CD4-positive, alpha-beta T cell treated with Interleukin-2 at 100 ng/mL for 4 hours (primary cell): ENCODE measurements at places on chromosomes 16 and 17.

- DNase-seq: no peak
Observed at GRCh38 chr17:64172510-64172909, 42.6 kb upstream of the ERN1 start.

- peak; percentile 49 for DNase-seq
Observed at GRCh38 chr16:75305364-75306098, 54.1 kb upstream of the BCAR1 start.

DNA sequence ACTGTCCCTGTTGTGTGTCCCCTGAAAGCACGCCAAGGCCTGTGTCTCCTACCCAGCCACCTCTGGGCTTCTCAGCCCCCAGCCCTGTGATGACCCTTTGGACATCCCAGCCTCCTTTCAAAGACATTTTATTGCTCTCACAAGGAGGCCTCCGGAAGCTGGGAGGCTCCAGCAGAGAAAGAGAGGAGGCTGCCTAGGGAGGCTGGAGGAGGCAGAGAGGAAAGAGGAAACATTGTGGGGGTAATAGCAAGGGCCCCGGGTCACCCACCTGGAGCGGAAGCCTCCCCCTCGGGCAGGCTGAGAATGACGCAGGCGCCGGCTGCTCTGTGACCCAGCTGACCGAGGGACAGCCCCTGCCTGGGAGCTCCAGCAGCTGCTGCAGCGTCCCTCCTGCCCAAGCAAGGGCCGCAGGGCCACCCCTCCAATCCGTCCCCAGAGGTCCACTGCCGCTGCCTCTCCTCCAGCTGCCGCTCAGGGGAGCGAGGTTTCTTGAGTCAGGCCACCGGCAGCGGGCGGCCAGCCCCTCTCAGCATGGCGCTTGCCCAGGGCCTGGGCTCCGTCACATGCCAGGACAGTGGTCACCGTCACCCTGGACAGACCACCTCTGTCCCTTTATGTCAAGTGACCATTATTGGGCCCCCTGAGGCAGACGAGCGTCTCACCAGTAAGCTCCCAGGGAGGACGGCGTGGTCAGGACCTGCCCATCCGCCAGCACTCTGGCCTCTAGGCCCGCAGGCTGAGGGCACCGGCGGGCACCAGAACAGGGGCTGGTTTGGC, 29.3 kb downstream of the ACTG1 start:
- no peak for DNase-seq

GRCh38 chr16:89094252-89094879, 714 bp downstream of the ACSF3 start:
- peak; percentile 16 for DNase-seq

DNA sequence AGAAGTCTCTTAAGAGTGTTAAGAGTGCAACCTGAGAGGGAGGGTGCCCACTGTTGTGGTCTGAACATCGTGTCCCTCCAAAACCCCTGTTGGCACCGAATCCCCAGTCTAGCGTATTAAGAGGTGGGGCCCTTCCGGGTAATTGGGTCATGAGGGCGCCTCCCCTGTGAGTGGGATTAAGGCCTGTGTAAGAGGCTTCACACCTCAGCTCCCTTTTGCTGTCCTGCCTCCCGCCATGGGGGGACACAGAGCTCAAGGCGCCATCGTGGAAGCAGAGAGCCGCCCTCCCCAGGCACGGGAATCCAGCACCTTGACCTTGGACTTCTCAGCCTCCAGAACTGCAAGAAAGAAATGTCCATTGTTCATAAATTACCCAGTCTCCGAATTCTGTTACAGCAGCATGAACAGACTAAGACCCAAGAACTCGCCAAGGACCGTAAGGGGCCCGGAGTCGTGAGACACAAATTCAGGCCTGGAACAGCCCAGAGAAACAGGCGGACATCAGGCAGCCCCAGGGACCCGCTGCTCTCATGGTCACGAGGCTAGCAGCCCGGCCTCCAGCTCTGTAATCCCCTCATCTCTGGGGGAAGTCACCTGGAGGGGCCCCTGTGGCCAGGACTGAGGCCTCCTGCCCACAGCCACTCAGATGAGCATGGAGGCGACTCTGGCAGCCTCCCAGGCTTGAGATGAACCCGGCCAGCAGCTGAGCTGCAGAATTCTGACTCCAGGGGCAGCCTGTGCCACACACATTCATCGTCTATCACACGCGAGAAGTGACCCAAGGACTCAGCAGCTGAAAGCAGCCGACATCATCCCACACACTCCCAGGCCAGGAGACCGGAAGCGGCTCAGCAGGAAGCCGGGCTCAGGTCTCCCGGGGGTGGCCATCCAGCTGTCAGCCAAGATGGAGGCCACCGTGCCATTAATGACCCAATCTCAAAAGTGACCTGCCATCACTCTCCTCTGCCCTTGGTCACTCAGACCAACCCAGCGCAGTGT, 12.8 kb upstream of the CHMP6 start:
- DNase-seq: no peak

GRCh38 chr17:44209786-44210341, 9.6 kb downstream of the UBTF start:
- peak; percentile 42 for DNase-seq

- no peak for DNase-seq
Observed at GRCh38 chr17:79412886-79413390, 197.9 kb downstream of the RBFOX3 start.

- DNase-seq: no peak
Observed at GRCh38 chr16:67907397-67908180, 14.5 kb downstream of the PSKH1 start.

GRCh38 chr17:4090898-4091297, 51.9 kb downstream of the ZZEF1 start:
- DNase-seq: no peak

GRCh38 chr16:2689968-2690801, 7.9 kb downstream of the KCTD5 start:
- DNase-seq: no peak

DNA sequence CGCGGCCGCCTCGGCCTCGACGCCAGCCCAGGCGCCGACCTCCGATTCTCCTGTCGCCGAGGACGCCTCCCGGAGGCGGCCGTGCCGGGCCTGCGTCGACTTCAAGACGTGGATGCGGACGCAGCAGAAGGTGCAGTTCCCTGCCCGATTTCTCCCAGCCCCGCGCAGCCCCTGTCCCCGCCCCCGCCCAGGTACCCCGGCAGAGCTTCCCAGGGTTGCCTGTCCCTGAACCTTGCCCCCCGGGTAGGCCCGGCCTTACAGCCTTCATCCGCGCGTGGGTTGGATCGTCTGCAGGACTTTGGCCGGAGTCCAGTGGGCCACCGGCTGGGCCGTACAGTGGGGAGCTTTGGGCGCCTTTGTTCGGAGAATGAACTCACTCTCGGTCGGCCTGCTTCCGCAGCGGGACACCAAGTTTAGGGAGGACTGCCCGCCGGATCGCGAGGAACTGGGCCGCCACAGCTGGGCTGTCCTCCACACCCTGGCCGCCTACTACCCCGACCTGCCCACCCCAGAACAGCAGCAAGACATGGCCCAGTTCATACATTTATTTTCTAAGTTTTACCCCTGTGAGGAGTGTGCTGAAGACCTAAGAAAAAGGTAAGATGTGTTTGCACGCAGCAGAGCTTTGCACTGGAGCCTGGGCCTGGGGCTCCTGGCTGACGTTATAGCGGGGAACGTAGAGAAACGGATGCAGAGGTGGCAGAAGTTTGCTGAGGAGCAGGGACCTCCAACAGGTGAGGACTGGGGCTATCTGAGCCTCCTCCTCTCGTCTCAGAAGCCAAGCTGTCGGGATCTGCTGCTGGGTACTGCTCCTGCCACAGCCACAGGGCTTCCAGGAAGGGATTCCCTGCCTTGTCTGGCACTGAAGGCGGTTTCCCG, 593 bp downstream of the GFER start:
- DNase-seq: no peak

DNA sequence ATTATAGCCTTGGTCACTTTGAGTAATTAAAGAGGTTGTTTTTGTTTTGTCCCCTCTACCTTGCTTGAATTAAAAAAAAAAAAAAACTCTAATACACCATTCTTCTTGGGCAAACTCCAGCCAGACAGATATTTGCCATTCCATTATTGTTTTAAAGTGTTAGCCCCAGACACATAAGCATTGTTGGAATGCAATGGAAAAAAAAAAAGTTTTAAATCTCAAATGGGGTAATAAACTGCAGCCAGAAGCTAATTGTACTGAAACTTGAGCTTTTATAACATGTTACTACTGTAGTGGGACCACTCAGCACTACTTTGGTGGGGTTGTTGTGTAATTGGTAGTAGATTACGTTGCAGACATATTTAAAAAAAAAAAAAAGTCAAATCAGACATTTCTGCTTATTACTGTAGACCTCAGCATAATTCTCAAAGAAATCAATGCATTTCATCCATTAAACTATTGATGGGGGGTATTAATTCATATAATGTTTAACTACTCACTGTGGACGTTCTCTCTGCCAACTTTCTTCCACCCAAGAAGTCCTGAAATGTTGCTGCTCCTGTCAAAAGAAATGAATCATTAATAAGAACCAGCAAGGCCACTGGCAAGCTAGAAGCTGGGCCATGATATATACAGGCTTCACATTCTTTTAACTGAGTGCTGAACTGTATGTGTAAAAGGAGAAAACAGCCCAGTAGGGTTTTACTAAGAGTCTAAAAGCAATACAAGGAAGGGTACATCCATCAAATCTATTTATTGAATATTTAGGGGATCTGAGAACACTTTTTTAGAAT, 626.6 kb upstream of the SOX9 start:
- DNase-seq: no peak

DNA sequence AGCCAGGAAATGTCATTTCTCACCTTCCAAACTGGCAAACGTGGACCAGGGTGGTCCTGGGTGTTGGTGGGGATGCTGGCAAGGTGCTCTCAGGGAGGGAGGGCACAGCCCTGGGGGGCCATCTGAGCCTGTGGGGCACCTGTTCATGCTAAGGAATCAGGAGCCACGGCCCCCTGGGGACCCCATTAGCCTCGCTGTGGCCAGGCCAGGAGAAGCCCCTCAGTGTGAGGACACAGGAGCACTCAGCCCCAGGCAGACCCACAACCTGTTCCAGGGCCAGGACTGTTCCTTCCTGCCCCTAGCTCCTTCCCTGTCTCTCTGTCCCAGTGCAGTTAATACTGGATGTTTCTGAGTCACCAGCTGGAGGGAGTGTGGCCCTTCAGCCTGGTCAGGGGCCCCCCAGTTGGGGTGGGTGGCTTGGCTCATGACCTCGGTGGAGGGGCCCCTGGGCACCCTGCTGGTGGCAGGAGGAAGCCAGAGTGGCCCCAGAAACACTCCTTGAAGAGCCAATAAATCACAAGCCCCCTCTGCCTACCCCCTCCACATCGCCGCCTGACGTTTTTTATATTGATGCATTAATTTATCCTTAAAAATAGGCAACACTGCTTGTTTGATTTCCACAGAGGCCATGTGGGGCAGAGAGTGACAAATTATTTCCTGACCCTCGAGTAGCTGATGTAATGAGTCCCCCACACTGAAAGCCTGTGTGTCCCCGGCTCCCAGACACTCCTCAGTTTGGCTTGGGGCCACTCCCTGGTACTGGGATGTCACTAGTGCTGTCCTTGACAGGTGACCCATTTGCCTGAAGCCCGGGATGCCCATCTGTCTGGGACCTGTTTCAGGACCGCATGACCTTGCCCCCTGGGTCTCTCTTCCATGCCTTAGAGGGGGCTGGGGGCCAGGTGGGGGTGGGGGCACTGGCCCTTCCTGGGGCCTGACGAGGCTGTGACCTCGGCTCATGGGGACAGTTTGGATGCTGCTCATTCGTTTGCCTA, 22.3 kb downstream of the ACTG1 start:
- no peak for DNase-seq

DNA sequence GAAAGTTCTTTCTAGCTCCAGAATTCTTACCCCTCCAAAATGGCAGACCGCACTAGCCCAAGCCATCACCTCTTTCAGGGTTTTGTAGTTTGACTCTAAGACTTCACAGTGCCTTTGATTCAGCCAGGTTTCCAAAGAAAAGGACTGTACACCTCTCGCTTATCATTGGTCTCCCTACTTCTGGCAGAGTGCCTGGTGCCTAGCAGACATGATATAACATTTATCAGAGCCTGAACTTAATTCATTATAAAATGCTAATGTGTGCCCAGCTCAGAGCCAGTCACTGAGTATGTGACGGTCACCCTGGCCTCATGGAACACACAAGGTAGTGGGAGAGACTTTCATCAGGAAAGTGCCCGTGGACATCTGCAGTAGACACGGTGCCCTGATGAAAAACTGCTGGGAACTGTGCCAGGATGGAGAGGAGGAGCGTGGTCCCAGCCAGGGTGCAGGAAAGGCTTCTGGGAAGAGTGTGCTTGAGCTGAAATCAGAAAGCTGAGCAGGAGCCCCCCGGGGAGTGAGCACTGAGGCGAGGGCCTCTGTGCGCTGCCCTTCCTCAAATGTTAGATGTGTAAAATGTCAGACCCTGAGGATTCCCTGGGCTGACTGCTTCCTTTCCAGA, 34.3 kb upstream of the LGALS9 start:
- DNase-seq: no peak

GRCh38 chr16:4087099-4087885, 28.9 kb downstream of the ADCY9 start:
- DNase-seq: no peak

DNA sequence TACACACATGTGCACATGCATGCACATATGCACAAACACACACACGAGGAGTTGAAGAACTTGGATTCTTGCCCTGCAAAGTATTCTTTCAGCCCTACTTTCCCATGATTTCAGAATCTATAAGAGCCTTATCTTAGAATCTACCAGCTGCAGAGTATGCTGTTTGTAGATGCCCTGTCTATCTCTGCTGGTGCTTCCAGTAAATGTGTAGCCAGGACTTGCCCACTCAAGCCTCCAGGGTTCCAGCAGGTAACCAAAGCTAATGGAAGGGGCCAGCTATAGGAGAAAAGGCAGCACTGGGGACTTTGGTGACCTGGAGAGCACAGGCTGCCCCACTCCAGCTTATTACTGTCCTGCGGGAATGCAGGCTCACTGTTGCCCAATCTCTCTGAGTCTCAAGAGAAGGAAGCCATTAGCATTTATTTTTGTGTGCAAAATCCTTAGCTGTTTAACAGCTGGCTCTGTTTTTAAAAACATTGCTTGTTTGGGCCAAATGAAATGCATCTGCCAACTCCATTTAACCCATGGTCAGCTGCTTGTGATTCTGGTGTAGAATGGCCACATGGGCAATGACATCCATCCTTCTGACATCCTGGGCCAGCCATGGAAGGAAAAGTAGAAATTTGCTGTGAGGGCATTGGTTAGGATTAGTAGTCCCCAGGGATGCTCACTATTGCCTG, 28.6 kb upstream of the XYLT1 start:
- DNase-seq: no peak

GRCh38 chr17:48209973-48210372, 102.4 kb downstream of the SNX11 start:
- no peak for DNase-seq

GRCh38 chr16:17561056-17561455, 90.3 kb upstream of the XYLT1 start:
- no peak for DNase-seq
